Foreskin keratinocyte (primary cell): ENCODE measurements at places on chromosomes 16 and 17. TPM values are rescaled to one million over a fixed set of nuclear protein-coding genes. Genes with fewer than 3 reads are reported as not detected.

Gene SLC22A31
- 0.14 TPM in 1 of 2 replicates, not detected in the other for total RNA-seq

GRCh38 chr16:72371307-72372086, 199.5 kb upstream of the PMFBP1 start:
- DNase-seq, result no peak

Gene KREMEN2
- total RNA-seq, result 8.5 and 12.0 TPM in 2 replicates

- DNase-seq, result no peak
These were observed 13.5 kb upstream of the CBX8 start for GRCh38 chr17:79810130-79811010.

Gene C16orf96
- not detected in 2 replicates for total RNA-seq

DNA sequence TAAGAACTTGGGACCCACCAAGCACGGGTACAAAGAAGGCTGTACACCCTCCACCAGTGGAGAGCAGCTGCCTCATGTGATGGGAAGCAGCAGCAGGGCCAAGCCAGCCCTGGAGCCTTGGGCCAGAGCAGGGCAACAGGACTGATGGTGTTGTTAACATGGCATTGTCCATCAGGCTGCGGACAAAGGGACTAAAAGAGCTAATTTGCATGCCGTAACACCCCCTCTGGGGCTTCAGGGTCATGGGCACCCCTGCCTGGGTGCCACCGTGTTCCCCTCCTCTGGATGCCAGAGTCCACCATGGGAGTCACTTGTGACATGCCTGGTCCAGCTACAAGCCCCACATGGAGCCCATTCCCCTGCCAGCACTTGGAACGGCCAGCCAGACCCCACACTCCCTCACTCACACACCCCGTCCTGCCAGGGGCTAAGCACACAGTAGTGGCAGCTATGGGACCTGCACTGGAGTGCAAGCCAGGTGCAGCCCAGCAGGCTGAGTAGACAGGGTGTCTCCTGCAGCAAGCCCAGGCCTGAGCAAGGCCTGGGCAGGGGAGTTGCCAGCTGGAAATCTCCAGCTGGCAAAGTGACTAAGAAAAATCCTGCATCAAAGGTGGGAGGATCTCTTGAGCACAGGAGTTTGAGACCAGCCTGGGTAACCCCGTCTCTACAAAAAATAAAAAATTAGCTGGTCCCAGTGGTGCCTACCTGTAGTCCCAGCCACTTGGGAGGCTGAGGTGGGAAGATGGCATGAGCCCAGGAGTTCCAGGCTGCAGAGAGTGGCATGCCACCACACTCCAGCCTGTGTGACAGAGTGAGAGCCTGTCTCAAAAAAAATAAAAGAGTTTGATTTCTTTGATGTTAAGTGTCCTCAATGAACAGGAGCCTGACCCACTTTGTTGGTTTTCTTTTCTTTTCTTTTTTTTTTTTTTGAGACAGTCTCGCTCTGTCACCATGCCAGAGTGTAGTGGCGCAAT, 33.7 kb downstream of the NOL11 start:
- DNase-seq, result peak; percentile 72

- DNase-seq, result no peak
These were observed 232.1 kb downstream of the MRTFB start for GRCh38 chr16:14303182-14303618.

DNA sequence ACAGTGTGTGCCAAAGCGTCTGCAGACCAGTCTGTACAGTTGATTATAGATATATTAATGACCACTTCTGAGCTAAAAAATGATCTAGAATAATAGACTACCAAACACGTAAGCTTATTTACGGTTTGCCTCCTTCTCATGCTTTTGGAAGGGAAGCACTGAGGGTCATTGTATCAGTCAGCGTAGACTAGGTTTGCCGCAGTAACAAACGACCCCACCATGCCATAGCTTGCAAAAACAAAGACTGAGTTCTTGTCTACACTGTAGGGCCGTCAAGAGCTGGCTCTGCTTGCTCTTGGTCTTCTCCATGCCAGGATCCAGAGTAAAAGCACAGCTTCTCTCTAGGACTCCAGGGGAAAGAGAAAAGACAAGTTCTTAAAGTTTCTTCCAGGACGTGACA, 680.7 kb downstream of the MAF start:
- DNase-seq, result no peak

DNA sequence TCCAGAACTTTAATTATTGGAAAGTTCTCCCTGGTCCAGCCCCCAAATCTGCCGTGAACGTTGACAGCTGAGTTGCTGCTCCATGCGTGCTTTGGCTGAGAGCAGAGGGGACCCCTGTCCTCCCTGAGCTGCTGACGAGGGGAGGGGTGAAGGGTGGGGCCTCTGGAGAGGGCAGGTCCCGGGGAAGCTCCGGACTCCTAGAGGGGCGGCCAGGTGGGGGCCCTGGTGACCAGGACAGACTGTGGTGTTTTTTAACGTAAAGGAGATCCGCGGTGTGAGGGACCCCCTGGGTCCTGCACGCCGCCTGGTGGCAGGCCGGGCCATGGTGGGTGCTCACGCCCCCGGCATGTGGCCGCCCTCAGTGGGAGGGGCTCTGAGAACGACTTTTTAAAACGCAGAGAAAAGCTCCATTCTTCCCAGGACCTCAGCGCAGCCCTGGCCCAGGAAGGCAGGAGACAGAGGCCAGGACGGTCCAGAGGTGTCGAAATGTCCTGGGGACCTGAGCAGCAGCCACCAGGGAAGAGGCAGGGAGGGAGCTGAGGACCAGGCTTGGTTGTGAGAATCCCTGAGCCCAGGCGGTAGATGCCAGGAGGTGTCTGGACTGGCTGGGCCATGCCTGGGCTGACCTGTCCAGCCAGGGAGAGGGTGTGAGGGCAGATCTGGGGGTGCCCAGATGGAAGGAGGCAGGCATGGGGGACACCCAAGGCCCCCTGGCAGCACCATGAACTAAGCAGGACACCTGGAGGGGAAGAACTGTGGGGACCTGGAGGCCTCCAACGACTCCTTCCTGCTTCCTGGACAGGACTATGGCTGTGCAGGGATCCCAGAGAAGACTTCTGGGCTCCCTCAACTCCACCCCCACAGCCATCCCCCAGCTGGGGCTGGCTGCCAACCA, at the start of gene MC1R:
Gene MC1R (plus strand): TSS at position 410 of the 895 bp plus-strand sequence. CDS start 397 bp downstream, at position 807.
- no peak for DNase-seq

Gene KRT33A
- not detected in 2 replicates for total RNA-seq

- no peak for DNase-seq
These were observed 35.2 kb downstream of the ANKRD11 start for GRCh38 chr16:89455178-89455577.

GRCh38 chr17:58398574-58399266, 18.6 kb downstream of the RNF43 start:
- no peak for DNase-seq

- no peak for DNase-seq
These were observed 5.8 kb downstream of the CBX8 start for GRCh38 chr17:79790805-79791734.

DNA sequence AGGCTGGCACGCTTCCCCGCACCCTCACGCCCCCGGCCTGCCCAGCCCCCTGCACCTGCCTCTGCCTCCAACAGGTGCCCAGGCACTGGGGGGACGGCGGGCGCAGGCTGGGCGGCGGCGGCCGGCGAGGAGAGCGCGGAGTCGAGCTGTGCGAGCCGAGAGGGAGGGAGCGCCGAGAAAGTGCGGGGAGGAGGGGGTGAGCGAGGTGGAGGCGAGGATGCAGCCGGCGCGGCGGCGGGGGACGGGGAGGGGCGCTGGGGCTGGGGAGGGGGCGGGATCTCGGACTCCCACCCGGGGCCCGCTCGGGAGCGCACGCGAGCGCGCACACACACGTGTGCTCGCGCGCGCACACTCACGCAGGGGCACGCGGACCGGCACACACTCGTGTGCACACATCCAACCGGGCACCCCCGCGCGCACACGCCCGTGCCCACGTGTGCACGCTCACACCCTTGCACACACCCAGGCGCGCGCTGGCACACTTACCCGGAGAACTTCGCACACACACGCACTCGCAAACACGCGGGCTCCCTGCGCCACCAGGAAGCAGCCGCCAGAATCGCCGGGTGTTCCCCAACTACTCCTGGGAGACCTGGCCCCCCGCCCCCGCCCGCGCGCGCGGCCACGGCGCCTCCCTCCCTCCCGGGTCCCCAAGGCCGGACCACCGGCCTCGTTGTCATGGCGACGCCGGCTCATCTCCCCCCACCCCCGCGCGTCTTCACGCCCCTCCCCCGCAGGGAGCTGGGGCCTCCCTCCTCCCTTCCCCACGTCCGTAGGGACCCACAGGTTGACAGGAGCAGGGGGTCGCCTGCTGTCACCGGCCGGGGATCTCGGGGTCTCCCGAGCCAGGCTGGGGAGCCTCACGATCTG, at the start of gene DOC2A:
Gene DOC2A (minus strand): TSS at position 184 of the 870 bp plus-strand sequence. CDS start 805 bp downstream, outside the sequence.
- DNase-seq, result no peak

GRCh38 chr17:55201308-55201932, 63.3 kb upstream of the HLF start:
- no peak for DNase-seq

- no peak for DNase-seq
These were observed 13.5 kb downstream of the ADORA2B start for GRCh38 chr17:15958484-15958854.

Gene NPIPA3
- 4.0 and 5.1 TPM in 2 replicates for total RNA-seq

Gene PIMREG
- total RNA-seq, result 18.2 and 28.7 TPM in 2 replicates

Gene RASL10B
- 0.17 and 0.21 TPM in 2 replicates for total RNA-seq

DNA sequence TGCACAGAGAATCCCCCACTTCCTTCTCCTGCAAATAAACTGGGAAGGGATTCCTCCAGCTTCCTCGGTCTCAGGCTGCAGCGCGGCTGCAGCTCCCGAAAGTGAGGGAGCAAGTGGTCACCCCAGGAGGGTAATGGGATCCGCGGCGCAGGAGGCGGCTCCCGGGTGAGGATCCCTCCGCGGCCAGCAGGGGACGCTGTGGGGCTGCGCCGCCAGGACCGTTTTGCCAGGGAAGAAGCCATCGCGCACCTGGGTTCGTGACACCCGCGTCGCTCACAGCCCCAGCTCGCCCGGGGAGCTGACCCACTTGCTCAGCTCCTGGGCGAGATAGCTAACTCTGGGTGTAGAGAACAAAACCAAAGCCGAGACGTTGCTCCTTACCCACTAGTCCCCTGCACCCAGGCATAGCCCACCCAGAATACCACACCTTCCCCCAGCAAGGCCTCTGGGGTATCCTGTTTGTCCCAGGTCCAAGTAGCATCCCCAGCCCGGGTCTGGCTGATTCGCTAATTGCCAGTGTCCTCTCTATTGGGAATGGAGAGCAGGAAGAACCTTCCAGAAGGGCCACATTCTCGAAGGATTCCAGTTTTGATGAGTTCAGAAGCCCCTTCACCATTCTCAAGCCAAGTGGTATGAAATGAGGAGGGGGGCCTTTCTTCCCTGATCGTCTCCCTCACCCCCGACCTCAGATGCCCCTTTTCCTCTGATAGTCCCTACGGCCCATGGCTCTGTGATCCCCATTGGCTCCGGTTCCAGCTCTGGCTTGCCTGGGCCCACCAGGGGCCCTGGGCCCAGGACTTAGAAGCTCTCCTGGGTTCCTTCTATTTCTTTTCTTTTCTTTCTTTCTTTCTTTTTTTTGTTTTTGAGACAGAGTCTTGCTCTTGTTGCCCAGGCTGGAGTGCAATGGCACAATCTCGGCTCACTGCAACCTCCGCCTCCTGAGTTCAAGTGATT, 14.1 kb downstream of the CYGB start:
- peak; percentile 35 for DNase-seq

DNA sequence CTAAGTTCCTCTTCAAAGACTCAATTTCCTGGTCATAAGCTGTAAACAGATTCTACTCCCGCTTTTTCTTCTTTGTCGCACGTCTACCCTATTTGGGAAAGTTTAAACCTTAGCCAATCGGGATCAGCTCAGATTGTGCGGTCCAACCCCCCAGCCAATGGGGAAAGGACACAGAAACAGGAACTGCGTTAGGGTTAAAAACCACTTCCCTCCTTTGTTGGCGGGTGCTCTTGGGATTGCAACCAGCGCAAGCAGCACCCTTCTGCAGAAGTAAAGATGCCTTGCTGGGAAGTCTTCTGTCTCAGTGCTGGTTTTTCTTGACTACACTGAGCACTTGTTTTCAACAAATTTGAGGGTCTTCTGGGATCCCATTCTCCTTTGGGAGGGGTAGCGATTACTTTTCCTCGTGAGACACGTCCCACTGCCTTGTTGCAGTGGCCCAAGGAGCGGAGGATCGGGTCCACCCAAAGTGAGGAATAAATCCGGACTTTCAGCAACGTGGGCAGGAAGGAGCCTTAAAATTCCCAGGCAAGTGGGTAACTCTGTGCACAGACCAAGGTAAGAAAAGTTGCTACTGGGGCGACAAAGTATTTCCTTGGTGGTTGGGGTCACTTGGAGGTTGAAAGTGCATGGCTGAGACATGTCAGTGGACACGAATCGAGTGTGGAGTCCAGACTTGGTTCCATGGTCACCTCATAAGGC, 1.0 kb upstream of the YPEL3 start:
- peak; percentile 30 for DNase-seq

Gene CDRT15
- not detected in 2 replicates for total RNA-seq

- DNase-seq, result no peak
These were observed 53.2 kb downstream of the CDYL2 start for GRCh38 chr16:80751167-80751566.

GRCh38 chr17:50662632-50663225, 28.0 kb downstream of the ABCC3 start:
- DNase-seq, result no peak

Gene CEP112
- total RNA-seq, result 1.9 and 2.0 TPM in 2 replicates
